Sciatic nerve (tissue), 2 donors: ENCODE measurements at places on chromosomes 6 and 20.

- DNase-seq: no peak
These were observed 11.6 kb upstream of the MTG2 start for GRCh38 chr20:62171245-62171644.

GRCh38 chr6:71463061-71463460, 174.4 kb downstream of the OGFRL1 start:
- DNase-seq: no peak

- DNase-seq: no peak
These were observed 37.7 kb upstream of the ADIG start for GRCh38 chr20:38543014-38543906.

GRCh38 chr20:14344746-14345145, 7.3 kb upstream of the FLRT3 start:
- no peak for DNase-seq

DNA sequence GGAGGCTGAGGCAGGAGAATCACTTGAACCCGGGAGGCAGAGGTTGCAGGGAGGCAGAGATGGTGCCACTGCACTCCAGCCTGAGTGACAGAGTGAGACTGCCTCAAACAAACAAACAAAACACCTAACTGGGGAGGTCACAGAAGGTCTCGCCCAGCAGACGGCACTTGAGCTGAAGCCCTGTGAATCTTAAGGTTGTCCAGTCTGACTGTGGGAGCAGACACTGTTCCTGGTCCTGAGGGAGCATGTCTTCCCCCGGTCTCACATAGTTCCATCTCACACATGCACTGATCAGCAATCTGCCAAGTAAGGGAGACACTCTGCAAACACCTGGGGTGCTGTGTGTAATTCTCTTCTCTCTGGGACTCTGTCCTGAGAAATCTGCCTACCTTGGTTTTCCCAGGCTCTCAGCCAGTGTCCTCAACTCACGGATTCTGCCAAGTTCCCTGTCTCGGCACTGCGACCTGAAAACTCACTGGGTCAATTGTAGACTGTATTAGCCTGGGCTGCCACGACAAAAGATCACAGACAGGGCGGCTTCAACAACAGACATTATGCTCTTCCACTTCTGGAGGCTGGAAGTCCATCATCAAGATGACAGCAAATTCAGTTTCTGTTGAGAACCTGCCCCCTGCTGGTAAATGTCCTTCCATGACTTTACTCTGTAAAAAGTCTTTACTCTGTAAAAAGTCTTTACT, 94.3 kb downstream of the JPH2 start:
- peak; percentile 14 for DNase-seq

DNA sequence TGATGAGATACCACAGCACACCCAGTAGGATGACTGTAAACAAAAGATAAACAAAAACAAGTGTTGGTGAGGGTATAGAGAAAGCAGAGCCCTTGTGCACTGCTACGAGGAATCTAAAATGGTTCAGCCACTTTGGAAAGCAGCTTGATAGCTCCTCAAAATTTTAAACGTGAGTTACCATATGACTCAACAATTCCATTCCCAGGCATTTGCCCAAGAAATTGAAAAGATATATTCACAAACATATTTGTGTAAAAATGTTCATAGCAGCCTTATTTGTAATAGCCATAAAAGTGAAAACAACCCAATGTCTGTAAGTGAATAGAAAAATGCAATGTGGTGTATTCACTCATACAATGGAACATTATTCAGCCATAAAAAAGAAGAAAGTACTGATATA, 141.0 kb upstream of the BTBD3 start:
- no peak for DNase-seq
